Diencephalon (tissue), 1 donor: ENCODE measurements at places on chromosomes 12 and 14. TPM values are rescaled to one million over a fixed set of nuclear protein-coding genes. Genes with fewer than 3 reads are reported as not detected.

Gene SLC41A2
- total RNA-seq, result 143 TPM

Gene ZC2HC1C
- total RNA-seq, result 6.7 TPM

Gene KRT81
- total RNA-seq, result 0.23 TPM

Gene RIMKLB
- total RNA-seq, result 149 TPM

Gene ST8SIA1
- total RNA-seq, result 33.4 TPM

Gene PTPRQ
- 2.5 TPM for total RNA-seq

Gene KCNK13
- 3.0 TPM for total RNA-seq

Gene IAPP
- not detected for total RNA-seq

Gene KRT75
- not detected for total RNA-seq

Gene AKAP3
- 3.7 TPM for total RNA-seq

Gene OR6C75
- total RNA-seq, result not detected

Gene ARHGAP9
- total RNA-seq, result 2.1 TPM

Gene LPAR5
- total RNA-seq, result 1.2 TPM

Gene PRKCH
- 25.1 TPM for total RNA-seq

Gene PLEKHG3
- 9.9 TPM for total RNA-seq

Gene RTL1
- total RNA-seq, result 0.92 TPM

Gene KLHDC1
- 19.8 TPM for total RNA-seq
